ENCODE measurements at places on chromosomes 11 and 22.

DNA sequence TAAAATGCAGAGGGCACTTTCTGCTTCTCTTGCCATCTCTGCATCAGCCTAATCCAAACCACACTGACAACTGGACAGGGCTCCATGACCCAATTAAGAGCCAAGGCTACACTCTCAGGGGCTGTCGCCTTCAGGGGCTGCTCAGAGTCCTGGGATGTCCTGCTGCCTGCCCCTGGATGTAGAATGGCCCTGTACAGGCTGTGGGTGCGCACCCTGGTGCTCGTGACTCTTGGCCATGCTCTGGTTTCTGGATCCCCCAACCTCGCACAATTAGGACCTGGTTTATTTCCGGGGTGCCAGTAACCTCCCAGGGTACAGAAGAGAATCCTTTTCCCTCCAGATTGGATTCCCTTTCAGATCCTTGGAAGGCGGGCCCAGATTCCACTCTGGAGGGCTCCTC is 11.3 kb downstream of the IFT27 start:
- no peak for DNase-seq

DNA sequence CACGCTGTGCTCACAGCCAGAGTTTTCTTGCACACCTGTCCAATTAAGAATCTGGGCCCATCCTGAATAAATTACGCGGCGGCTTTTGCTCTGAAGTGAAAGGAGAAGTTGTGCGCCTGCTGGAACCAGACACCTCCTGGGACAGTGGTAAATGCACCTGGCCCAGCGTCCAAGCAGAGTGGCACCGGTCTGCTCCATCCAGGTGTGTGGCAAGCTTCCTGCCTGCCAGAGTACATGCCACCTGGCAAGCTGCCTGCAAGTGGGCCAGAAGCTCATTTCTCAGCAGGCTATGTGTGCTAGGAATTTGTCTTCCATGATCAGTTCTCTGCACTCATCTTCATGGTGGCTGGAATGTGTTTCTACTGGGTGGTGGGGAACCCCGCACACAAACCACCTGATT is 660.6 kb downstream of the ETS1 start:
- DNase-seq = no peak

GRCh38 chr11:130165601-130166456 is 6.2 kb downstream of the ST14 start:
- no peak for DNase-seq

- DNase-seq = no peak
Observed at GRCh38 chr11:102423936-102424335, 28.6 kb downstream of the TMEM123 start.

DNA sequence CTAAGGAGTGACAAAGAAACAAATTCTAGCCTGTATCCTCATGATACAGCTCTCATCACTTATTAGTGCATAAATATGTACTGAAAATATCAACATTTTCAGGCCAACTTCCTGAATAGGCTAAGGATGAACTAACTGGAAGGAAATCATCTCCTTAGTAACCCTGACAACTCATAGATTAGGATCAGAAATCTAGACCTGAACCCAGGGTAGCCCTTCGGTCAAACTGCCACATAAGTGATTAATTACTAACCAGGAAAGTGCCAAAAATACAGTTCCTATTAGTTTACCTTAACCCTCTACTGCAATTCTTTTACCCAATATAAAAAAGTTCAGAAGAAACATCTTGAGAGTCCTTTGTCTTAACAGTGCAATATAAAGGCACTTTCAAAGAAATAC is 40.0 kb downstream of the AMBRA1 start:
- DNase-seq = no peak

GRCh38 chr11:74942073-74942759 is 6.7 kb downstream of the XRRA1 start:
- DNase-seq = no peak
